ENCODE measurements at places on chromosomes 6 and 20.

DNA sequence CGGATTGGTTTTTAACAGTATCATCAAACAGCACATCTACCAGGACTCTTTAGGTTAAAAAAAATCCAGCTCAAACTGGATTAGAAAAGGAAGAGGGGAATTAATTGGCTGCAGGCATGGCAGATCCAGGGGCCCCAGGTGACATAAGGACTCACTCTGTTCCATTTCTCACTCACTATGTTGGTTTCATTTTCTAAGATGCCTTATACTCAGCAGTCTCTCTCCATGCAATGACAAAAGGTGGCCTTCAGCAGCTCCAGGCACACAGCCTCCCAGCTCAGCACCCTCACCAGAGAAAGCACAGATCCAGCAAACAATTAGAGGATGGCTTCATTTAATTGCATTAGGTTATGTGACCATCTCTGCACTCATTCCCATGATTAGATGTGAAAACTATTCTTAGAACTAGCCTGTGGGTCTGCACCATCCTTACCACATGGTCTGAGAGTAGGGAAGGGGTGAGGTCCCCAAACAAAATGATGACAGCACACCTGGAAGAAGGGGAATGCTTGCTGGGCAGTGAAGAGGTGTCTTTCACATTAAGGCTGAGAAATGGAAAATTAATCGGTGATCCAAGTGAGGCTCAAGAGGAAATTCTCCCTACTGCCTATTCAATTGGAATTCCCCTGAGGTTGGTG lies 243.1 kb downstream of the CDH26 start:
- DNase-seq = no peak

- no peak for DNase-seq
Measured at GRCh38 chr6:119799596-119800509, 450.3 kb upstream of the MAN1A1 start.

GRCh38 chr20:45322952-45323383 lies 14.9 kb upstream of the MATN4 start:
- no peak for DNase-seq

- no peak for DNase-seq
Measured at GRCh38 chr6:13559968-13560650, 14.3 kb upstream of the SIRT5 start.

DNA sequence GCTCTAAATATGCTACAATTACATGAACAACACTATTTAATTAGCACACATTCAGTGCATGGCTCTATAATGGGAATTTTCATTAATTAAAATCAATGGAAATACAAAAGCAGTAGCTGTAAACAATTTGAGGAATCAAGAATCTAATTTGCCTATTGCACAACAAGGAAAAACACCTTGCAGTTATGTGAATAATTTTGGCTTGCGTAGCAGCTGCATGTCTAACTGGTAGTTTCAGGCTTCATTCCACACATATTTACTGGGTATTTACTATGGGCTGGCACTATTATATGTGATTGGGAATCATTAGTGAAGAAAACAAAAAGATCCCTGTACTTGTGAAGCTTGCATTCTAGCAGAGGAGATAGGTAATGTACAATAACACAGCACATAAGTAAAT lies 26.4 kb downstream of the KIF6 start:
- DNase-seq = no peak

GRCh38 chr6:145648149-145648548 lies 87.2 kb downstream of the EPM2A start:
- DNase-seq = no peak

GRCh38 chr20:38270869-38271605 lies 10.5 kb upstream of the KIAA1755 start:
- no peak for DNase-seq

GRCh38 chr6:116012951-116013350 lies 47.7 kb downstream of the FRK start:
- DNase-seq = no peak

GRCh38 chr6:20068421-20068988 lies 143.8 kb downstream of the MBOAT1 start:
- no peak for DNase-seq

DNA sequence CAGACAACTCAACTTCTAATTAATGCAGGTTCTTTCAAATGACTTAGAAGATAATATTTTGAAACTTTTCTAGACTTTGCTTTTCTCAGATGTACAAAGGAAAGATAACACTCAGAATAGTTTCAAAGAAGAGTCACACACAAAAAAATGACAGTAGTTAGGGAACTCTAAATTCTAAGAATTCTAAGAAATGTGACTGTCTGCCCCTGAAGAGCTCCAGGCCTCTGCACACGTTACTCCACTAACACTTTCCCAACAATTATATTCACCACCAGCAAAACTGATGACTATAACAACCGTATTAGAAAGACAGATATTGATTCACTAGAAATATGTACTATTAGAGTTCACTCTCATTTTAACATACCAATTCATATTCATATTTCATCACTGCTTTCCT lies 133.3 kb upstream of the SMLR1 start:
- DNase-seq = no peak

GRCh38 chr6:155313602-155314091 lies 637 bp downstream of the TFB1M start:
- DNase-seq = peak; percentile 22

DNA sequence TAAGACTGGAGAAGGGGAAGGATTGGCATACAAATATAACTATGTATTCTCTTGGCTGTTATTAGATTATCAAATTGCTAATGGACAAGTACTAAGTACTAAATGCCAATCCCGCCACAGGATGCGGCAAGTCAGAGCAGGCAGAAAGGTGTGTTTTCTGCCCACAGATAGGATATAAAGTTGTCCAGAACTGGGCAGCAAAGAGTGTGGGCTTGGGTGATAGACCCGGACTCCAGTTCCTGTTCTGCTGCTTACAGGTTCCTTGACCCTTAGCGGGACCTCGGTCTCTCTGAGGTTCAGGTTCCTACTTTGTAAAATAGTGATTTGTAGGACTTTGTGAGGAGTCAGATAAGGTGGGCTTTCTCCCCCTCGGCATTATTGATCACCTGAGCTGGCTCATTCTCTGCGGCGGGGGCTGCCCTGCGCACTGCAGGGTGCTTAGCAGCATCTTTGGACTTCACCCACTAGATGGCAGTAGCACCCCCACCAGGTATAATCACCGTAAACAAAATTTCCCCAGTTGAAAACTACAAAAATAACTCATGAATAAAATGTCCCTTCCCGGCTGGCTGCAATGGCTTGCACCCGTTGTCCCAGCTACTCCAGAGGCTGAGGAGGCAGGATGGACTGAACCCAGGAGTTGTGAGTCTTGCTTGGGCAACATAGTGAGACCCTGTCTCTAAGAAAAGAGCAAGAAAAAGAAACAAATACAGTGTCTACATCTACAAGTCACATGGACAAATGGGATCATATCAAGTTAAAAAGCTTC lies 193.1 kb downstream of the DOK5 start:
- no peak for DNase-seq

DNA sequence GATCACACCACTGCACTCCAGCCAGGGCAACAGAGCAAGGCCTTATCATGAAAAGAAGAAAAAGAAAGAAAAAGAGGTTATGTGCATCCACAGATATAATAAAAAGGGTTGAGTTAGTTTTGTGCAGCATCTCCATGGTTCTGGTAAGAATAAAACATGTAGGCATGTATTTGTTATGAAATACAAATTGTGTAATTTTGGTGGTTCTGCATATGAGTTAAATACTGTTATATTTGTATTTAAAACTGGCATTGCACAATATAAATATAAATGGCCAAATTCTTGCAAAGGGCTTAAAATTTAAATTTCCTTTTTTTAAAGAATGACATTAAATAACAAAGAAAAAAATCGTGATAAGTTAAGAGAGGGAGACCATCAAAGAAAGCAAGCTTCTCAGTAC lies 159.1 kb upstream of the PREP start:
- no peak for DNase-seq

DNA sequence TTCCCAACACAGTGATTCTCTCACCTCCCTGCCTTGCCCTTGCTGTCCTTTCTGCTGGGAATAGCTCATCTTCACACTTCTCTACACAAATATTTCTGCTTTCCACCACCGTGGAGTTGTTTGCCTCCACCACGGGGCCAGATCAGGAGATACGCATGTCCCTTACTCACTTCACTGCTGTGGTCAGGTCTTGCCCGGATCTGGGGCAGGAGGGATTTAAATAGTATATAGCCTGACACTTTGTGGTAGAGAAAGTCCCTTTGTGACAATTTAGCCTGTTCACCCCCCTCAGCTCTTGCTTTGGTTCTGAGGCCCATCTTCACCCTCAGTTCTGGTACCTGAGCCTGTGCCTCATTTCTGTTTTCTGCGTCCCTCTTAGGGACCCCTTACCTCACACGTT lies 92.6 kb upstream of the PREP start:
- DNase-seq = no peak

DNA sequence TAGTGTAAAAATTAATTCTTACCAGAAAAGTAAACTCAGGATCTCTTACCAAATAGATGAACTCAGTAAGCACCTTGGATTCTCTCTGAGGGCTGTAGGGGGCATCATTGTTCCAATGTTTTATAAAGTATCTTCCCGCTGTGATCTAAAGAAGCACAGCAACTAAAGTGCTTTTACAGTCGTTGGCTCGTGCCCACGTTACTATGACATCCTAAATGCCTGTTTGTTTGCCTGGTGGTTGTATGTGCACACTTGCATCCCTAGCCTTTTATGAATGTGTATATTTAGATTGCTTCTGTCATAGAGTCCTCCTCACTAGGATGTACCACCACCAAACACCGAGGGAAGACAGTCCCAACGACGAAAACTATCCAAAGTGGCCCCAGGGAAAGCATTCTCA lies 34.5 kb downstream of the SLX4IP start:
- DNase-seq = no peak

DNA sequence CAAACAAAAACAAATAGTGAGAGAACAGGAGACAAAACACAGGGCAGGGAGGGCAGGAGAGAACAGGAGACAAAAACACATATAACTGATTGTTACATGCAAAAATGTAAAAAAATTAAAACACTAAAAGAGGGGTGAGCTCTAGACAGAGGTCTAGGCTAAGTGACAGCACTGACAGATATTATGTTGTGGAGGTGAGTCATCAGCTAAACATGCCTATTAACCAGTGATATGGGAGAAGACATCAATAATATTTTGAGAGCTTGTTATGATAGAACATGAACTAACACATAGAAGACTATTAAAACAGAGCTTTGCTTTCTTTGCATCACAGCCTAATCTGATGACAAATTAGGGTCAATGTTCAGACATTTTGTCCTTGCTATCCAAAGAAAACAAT lies 972.7 kb downstream of the PRIM2 start:
- no peak for DNase-seq

DNA sequence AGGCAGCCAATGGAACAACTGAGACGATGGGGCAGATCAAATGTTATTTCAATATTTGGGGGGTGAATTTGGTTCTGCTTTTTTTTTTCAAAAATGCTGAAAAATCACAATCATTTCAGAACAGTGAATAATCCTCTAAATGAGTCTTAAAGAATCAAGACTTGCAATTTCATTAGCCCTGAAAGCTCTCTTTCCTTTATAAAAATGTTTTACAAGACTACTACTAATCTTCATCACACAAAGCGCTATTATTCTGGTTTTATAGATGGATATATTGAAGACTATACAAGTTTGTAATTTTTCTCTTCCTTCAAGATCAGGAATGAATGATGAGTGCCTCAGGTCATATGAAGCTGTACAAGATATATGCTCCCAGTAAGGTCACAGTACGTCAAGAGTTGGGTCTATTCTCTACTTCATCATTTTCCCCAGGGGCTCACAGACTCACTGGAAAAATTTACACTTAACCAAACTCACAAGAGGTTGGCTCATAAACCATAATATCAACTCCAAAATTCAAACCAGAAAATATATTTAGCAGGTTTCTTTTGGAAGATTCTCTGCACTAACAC lies 19.5 kb downstream of the RNF24 start:
- DNase-seq = no peak

DNA sequence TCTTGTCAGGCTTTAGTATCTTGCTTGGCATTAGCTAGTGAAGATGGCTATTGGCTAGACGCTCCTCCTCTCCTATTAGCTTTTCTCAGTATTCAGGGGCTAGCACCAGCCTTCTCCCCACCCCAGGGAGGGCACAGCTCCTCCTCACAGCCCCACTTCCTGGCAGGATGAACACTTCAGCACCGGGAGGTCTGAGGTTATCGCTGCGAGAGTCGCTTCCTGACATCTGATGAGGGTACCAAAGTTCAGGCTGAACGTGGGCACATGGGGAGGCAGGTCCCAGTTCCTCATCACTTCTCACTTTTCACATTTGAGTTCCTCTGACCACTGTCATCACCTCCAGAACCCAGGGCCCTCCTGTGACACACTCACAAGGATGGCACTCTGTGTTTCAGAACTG lies 66.6 kb downstream of the LAMA4 start:
- DNase-seq = no peak

DNA sequence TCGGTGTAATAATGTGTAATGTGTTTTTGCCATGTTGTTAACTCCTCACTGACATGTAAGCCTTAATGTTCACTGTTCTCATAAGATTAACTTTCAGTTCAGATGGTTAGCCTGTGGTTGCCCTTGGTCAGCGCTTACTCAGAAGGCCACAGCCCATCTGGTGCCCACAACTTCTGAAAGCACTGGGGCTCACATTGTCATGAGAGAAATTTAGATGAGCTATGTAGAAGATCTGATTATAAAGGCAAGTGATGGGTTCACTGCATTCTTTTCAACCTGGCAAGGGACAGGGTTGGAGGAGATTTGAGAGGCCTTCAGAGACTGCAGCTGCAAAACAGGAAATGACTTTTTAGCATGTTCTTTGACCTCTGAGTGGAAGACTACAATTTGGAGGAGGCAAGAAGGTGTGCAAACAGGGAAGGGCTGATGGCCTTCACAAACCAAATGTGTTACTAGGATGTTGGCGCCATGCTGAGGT lies 242.3 kb upstream of the SUPT3H start:
- DNase-seq = no peak

GRCh38 chr6:105824732-105825131 lies 261.4 kb upstream of the PRDM1 start:
- no peak for DNase-seq

DNA sequence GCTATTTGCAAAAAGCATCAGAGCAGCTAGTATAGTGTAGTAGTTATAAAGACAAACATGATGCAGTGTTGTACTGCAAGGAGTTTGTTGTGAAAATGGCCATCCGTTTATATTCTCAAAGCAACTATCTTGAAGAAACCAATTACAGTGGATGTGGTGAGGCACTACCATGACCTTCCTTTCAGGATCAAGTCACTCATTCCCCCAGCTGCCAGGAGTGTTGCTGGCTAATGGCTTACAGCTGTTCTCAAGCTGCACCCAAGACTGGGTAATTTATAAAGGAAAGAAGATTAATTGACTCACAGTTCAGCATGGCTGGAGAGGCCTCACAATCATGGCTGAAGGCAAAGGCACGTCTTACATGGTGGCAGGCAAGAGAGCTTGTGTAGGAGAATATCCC lies 29.0 kb downstream of the ADGRF4 start:
- DNase-seq = no peak

- no peak for DNase-seq
Measured at GRCh38 chr6:139819776-139820175, 445.3 kb upstream of the CITED2 start.

GRCh38 chr20:51182571-51182970 lies 159.7 kb upstream of the KCNG1 start:
- no peak for DNase-seq

- DNase-seq = no peak
Measured at GRCh38 chr6:168388641-168389633, 52.0 kb upstream of the SMOC2 start.

All from NCI-H524 treated with DMSO at 0.1 percent for 48 hours (cell line).